ENCODE measurements at places on chromosomes 6 and 20.

DNA sequence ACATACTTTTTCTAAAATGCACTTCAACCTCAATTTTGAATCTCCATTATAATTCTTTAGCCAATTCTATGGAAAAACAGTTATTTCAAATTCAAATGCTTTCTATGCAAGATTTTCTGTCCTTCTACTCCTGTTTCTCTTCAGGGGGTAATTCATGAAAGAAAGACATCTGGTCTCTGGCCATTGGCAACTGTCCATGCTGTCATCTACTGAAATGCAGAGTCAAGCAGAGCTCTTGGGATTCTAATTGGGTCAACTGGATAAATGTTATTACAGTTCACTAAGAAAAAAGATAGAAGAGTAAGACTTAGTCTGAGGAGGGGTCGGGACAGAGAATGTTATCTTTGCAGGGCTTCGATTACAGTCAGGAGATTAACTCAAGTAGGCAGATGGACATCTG lies 22.0 kb upstream of the BMP5 start:
- H3K27ac ChIP-seq, result no peak overlapping the region
- no peaks in the 10 kb centered on the region for H3K27me3 ChIP-seq
- H3K36me3 ChIP-seq, result no peaks in the 10 kb centered on the region
- H3K4me3 ChIP-seq, result no peak overlapping the region
- no peak for DNase-seq

- H3K4me1 ChIP-seq, result no peaks in the 10 kb centered on the region
- no peak for DNase-seq
- H3K4me3 ChIP-seq, result no peak overlapping the region
- peaks cover 2% of the 10 kb centered on the region for H3K27me3 ChIP-seq
- no peak overlapping the region for H3K27ac ChIP-seq
- H3K36me3 ChIP-seq, result no peaks in the 10 kb centered on the region
Measured at GRCh38 chr6:91094341-91094740, 507.5 kb upstream of the MAP3K7 start.

GRCh38 chr6:45118754-45119153 lies 209.4 kb upstream of the RUNX2 start:
- peaks cover 2% of the 10 kb centered on the region for H3K36me3 ChIP-seq
- no peak overlapping the region for H3K27ac ChIP-seq
- H3K27me3 ChIP-seq, result no peaks in the 10 kb centered on the region
- DNase-seq, result no peak
- peaks cover 5% of the 10 kb centered on the region for H3K4me1 ChIP-seq
- no peak overlapping the region for H3K4me3 ChIP-seq

GRCh38 chr6:98547634-98548033 lies 286.7 kb upstream of the POU3F2 start:
- DNase-seq, result no peak
- H3K4me3 ChIP-seq, result no peak overlapping the region
- no peaks in the 10 kb centered on the region for H3K4me1 ChIP-seq
- no peaks in the 10 kb centered on the region for H3K36me3 ChIP-seq
- no peak overlapping the region for H3K27ac ChIP-seq

DNA sequence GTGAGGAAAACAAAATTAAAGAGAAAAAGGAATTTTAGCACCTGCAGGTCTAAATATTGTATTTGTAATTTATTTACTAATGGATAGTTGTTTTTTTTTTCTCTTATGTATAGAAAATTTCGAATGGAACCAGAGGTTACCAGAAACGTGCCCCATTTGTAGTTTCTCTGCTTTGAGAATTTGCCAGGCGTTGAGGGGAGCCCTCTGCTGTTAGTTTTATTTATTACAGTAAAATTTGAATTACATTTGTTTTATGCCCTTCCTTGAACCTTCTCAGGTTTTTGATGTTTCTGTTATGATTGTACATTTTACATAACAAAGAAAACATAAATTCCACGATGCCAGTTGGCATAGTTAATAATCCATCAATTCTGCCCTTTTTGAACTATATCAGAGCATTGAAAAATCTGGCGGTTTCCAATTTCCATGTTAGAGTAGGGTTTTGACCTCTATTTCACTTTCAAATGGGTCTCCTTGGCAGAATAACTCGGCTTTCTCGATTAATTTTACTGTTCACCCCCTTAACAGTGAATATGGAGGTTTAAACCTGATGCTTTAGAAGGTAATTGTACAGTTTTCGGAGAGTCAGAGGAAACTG lies 35.1 kb upstream of the RFPL4B start:
- no peak for DNase-seq
- no peak overlapping the region for H3K4me3 ChIP-seq
- H3K27ac ChIP-seq, result no peak overlapping the region
- peaks cover under 1% of the 10 kb centered on the region for H3K27me3 ChIP-seq
- H3K36me3 ChIP-seq, result no peaks in the 10 kb centered on the region

DNA sequence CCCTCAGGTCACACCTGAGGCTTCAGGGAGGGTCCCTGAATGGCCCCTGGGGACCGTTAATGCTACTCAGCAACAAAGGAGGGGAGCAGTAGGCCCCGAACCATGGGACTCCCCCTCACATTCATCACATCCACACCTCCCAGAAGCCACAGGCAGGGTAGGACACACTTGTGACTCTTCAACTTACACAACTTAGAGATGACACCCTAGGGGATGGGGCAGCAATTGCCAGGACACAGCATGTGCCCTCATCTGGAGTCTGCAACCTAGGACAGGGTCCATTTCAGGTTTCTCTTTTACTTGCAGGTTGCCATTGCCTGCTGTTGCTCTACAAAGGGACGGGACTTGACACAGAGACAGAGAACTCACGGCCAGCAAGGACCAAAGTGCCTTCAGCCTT lies 770 bp downstream of the ULBP3 start:
- no peak overlapping the region for H3K27ac ChIP-seq
- peaks cover 6% of the 10 kb centered on the region for H3K27me3 ChIP-seq
